ENCODE measurements at places on chromosomes 1 and 21. TPM values are rescaled to one million over a fixed set of nuclear protein-coding genes. Genes with fewer than 3 reads are reported as not detected.

The SLC44A5 gene
- total RNA-seq, result 0.49 TPM

The AMY1C gene
- total RNA-seq, result not detected

The ALDH9A1 gene
- total RNA-seq, result 87.9 TPM

The PKP1 gene
- total RNA-seq, result 0.24 TPM

The RGS13 gene
- total RNA-seq, result not detected

The MASP2 gene
- total RNA-seq, result not detected

The AVPR1B gene
- not detected for total RNA-seq

The LCE1C gene
- not detected for total RNA-seq

The PDE9A gene
- 0.49 TPM for total RNA-seq

The RBBP4 gene
- 111 TPM for total RNA-seq

The ZNF697 gene
- total RNA-seq, result 7.4 TPM

The SLC6A17 gene
- 0.97 TPM for total RNA-seq

The C1orf226 gene
- 0.49 TPM for total RNA-seq

The ZNF436 gene
- 31.9 TPM for total RNA-seq

The FMN2 gene
- 12.8 TPM for total RNA-seq

The SH2D5 gene
- 2.1 TPM for total RNA-seq

The SMPDL3B gene
- total RNA-seq, result not detected

The APCS gene
- total RNA-seq, result not detected

The SYNC gene
- total RNA-seq, result 201 TPM

The ATP1A2 gene
- not detected for total RNA-seq

The FCER1G gene
- total RNA-seq, result 0.97 TPM

The OLIG2 gene
- not detected for total RNA-seq

The CELA2A gene
- not detected for total RNA-seq

The IL10 gene
- total RNA-seq, result not detected

The CLCA1 gene
- not detected for total RNA-seq

The ZBTB8B gene
- not detected for total RNA-seq

The PLPP3 gene
- total RNA-seq, result 851 TPM

The SGIP1 gene
- 50.0 TPM for total RNA-seq

The ERICH3 gene
- total RNA-seq, result not detected

The OR2T29 gene
- total RNA-seq, result not detected

The RNF186 gene
- not detected for total RNA-seq

The TMEM269 gene
- under 0.01 TPM for total RNA-seq

All from hair follicle dermal papilla cell (primary cell).